ENCODE measurements at places on chromosomes 5 and 9. TPM values are rescaled to one million over a fixed set of nuclear protein-coding genes. Genes with fewer than 3 reads are reported as not detected.

DIRAS2 gene
- total RNA-seq: 0.12 TPM

PCDHA1 gene
- total RNA-seq: under 0.01 TPM

SLC1A3 gene
- 136 TPM for total RNA-seq

DEPDC1B gene
- 1.3 TPM for total RNA-seq

All from hair follicle dermal papilla cell (primary cell).